ENCODE measurements at places on chromosomes 7 and 10.

- no peak for DNase-seq
Observed at GRCh38 chr7:27834179-27834921, 94.4 kb downstream of the TAX1BP1 start.

DNA sequence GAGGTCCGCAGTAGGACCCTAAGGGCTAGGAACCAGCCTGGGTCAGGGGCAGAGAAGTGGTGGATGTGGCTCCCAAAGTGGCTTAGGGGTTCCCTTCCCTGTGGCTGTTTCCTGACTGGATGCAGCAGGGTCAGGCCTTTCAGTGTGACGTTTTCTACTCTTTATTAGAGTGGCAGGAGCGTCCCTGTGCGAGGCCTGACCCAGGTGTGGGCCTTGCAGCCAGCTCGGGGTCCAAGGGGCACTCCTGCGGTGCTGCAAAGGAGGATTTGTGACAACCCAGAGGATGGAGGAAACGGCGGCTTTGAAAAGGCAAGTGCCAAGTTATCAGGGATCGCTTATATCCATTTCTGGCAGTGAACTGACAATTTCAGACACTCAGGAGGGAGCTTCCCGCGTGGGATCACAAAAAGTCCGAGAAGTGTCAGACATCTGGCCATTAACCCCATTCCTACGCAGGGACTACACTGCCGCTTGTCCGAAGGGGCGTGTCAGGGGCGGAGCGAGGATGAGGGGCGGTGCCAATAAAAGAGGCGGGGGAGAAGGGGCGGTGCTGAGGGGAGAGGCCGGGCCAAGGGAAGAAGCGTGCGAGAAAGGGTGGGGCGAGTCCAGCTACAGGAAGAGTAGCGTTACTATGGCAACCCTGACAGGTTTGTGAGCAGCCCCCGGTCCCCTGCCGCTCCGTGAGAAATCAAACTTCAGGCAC, 98.8 kb upstream of the ZNF722 start:
- peak; percentile 80 for DNase-seq

DNA sequence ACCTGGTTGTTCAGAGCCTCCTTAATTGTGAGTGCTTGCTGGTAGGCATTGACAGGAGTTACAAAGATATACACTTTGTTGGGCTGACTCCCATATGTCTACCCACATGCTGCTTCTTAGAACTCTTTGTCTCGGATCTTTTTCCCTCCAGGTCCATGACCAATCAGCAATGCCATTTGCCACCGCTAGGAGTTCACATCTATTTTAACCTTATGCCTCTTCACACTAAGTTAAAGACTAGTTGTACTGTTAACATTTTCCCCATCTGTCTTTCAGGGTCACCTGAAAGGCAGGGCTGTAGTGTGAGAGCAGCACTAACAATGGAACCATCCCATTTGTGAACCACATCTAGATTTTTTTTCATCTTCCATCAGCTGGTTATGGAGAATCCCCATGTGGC, 226.7 kb upstream of the NPY start:
- DNase-seq: no peak

DNA sequence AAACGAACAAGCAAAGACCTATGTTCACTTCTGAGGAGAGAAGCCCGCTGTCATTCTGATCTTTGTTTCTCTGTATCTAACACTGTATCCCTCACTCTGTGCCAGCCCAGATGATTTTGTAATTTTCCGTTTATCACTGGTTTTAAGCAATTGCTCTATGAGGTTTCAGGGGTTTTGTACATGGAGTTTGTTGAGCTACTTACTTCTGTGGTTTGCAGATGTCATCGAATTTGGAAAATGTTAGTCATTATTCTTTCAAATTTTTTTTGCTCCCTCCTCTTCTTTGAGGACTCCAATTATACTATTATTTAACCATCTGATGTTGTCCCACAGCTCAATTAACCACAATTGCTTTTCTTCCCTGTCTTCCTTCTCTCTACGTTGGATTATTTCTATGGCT, 650.9 kb upstream of the IGFBP3 start:
- no peak for DNase-seq

GRCh38 chr10:49611166-49611815, 1.2 kb downstream of the SLC18A3 start:
- DNase-seq: no peak

GRCh38 chr7:149496642-149497391, 792 bp downstream of the ZNF746 start:
- peak; percentile 66 for DNase-seq

DNA sequence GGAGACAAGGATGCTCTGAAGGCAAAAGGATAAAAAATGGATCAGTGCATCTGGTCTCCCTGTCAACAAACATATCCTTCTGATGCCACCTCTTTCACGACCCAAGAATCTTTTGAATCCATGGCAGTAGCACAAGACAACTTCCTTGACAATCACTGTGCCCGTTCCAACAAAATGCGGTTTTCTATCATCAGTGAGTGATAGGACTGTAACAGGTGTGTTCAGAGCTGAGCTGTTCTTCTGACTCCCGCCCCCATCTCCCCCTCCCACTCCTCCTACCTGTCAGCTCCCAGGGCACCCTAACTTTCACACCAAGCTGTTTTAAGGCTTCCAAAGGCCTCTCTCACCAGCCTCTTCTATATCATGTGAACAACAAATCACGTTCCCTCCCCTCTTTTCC, 74.8 kb downstream of the PARD3 start:
- peak; percentile 23 for DNase-seq

GRCh38 chr7:136956232-136956631, 87.8 kb downstream of the CHRM2 start:
- DNase-seq: no peak
